ENCODE measurements at places on chromosomes 13 and 19. TPM values are rescaled to one million over a fixed set of nuclear protein-coding genes. Genes with fewer than 3 reads are reported as not detected.

The CBLC gene
- polyA plus RNA-seq: 3.8 TPM

The ZBTB32 gene
- polyA plus RNA-seq: 0.25 TPM

The MED29 gene
- polyA plus RNA-seq: 39.4 TPM

The CDX2 gene
- not detected for polyA plus RNA-seq

The ZNF726 gene
- 9.4 TPM for polyA plus RNA-seq

The TPTE2 gene
- polyA plus RNA-seq: 0.35 TPM

The ATP4B gene
- polyA plus RNA-seq: 0.40 TPM

The C19orf85 gene
- polyA plus RNA-seq: not detected

The CALR3 gene
- polyA plus RNA-seq: not detected

The EHD2 gene
- polyA plus RNA-seq: 29.3 TPM

The RABAC1 gene
- polyA plus RNA-seq: 42.3 TPM

The LILRA1 gene
- 0.51 TPM for polyA plus RNA-seq

The KLK12 gene
- not detected for polyA plus RNA-seq

The DCT gene
- polyA plus RNA-seq: 0.11 TPM

The PTPRH gene
- polyA plus RNA-seq: 0.07 TPM

The KIR2DL4 gene
- not detected for polyA plus RNA-seq

The KLK11 gene
- 0.24 TPM for polyA plus RNA-seq

The EBI3 gene
- 0.56 TPM for polyA plus RNA-seq

The GGN gene
- 0.50 TPM for polyA plus RNA-seq

The ZNF433 gene
- 18.2 TPM for polyA plus RNA-seq

The ZNF222 gene
- 10.2 TPM for polyA plus RNA-seq

The B3GNT8 gene
- polyA plus RNA-seq: 3.7 TPM

The CLDND2 gene
- polyA plus RNA-seq: 1.4 TPM

The RDH13 gene
- polyA plus RNA-seq: 17.0 TPM
